Thoracic aorta (tissue), 2 donors: ENCODE measurements at places on chromosomes 2 and 18.

DNA sequence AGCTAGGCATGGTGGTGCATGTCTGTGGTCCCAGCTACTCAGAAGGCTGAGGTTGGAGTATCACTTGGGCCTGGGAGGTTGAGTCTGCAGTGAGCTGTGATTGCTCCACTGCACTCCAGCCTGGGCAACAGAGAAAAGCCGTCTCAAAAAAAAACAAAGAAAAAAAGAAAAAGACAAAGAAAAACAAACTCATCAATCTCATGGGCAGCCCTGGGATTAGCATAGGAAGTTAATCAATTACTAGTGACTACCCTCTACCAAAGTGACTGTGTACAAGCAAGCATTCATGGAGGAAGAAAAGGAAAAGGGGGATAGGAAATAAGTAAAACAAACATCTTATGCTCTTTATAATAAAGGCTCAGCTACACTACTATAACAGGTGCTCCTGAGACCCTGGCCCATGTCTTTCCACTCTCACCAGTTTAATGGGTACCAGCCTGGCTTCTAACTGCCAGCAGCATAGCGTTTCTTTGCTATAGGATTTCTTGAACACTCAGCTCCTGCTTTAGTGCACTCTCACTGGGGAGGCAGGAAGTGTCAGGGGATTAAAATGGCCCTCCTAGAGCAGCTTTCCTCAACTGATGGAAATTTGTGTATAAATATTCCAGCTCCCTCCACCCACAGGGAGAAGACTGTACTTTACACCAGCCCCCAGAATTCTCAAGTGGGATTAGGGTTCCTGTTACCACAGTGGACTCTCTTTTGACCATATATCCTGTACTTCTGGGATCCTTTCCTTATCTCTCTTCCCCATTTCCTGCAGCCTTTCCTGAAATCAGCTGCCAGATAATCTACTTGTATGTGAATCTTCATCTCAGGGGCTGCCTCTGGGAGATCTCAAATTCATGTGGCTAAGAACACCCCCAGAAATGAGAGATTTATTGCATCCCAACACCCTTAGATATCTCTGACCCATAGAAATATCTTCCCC, 91.3 kb upstream of the GLS start:
- DNase-seq = no peak
- H3K27me3 ChIP-seq = no peaks in the 10 kb centered on the region
- H3K4me1 ChIP-seq = peaks cover 21% of the 10 kb centered on the region
- no peak overlapping the region for H3K4me3 ChIP-seq
- H3K27ac ChIP-seq = no peak overlapping the region
- H3K36me3 ChIP-seq = no peaks in the 10 kb centered on the region

DNA sequence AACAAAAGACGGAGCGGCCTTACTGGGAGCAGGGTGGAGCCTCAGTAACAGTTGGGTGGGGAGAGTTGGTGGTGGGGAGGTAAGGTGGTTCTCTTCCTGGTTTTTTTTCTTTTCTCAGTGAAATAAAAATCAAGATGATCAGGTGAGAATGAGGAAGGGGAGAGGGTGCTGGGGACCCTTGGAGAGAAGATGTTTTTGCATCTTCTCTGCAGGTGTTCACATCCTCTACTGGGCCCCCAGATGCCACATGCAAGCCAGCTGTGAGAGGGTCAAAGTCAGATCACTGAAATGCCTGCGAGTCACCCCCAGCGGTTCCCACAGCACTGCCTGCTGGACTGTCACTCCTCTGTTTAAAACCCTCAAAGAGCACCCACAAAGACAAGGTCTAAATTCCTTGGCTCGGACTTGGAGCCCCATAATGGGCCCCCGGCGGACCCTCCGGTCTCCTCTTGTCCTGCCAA, 69.8 kb upstream of the FHL2 start:
- no peaks in the 10 kb centered on the region for H3K36me3 ChIP-seq
- H3K4me3 ChIP-seq = no peak overlapping the region
- peaks cover 7% of the 10 kb centered on the region for H3K4me1 ChIP-seq
- no peaks in the 10 kb centered on the region for H3K27me3 ChIP-seq
- no peak overlapping the region for H3K27ac ChIP-seq

DNA sequence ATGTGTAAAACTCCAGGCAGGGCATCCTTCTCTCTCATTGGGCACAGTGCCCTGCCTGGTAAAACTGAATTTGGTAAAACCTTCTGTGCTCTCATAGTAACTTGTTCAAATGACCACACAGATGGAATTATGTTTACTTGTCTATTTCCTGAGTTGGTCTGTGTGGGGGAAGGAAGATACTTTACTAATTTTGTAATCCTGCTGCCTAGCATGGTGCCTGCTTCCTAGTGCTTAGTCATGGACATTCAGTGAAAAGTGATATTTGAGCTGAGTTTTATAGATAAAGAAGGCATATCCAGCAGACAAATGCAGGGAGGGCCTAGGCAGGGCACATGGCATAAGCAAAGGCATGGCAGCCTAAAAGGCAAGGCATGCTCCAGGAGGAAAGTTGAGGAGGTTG, 199.4 kb downstream of the FSHR start:
- H3K4me3 ChIP-seq = no peak overlapping the region
- DNase-seq = no peak
- H3K4me1 ChIP-seq = peaks cover 2% of the 10 kb centered on the region
- H3K27me3 ChIP-seq = no peaks in the 10 kb centered on the region

- no peak for DNase-seq
- no peak overlapping the region for H3K4me3 ChIP-seq
- no peaks in the 10 kb centered on the region for H3K36me3 ChIP-seq
- no peaks in the 10 kb centered on the region for H3K4me1 ChIP-seq
- no peak overlapping the region for H3K27ac ChIP-seq
Measured at GRCh38 chr18:24188120-24188519, 49.3 kb downstream of the CABYR start.

DNA sequence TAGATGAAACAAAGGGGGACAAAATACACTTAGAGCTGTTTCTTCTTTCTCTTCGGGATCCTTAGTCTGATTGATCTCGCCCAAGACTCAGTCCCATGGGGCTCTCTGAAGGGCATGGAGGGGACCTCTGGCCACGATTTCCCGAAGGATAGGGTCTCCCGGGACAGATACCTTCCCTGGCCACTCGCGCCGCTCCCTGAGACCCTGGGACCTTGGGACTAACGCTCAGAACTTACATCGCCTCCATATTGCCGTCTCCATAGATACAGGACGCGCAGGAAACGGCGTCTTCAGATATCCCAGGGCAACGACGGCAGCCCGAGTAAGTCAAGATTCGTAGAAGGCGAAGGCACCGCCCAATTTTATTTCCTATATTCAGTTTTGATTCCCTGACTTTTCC, at the start of gene CFAP65:
Gene CFAP65 (minus strand): TSS at position 265 of the 400 bp plus-strand sequence. CDS start 2,468 bp downstream, outside the sequence.
- peak within 1 kb of the TSS; percentile 39 for H3K4me3 ChIP-seq
- no peaks in the 10 kb centered on the region for H3K36me3 ChIP-seq
- no peaks in the 10 kb centered on the region for H3K4me1 ChIP-seq
- H3K27ac ChIP-seq = no peak within 1 kb of the TSS

DNA sequence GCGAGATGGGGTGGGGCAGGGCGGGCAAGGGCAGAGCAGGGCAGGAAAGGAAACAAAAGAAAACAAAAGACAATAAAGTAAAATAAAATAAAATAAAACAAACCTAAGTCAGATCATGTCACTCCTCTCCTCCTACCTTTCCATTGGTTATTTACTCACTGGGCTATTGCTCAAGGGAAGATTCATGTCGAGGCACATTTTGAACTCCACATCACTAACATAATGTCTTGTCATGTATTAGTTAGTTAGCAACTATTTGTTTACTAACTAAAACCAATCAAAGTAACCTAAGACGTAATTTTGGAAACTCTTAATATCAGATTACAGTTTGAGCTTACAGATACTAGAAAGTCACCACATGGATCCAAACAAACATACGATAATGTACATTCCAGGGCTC, 2.2 kb downstream of the C1D start:
- H3K27me3 ChIP-seq = no peaks in the 10 kb centered on the region
- peaks cover 32% of the 10 kb centered on the region for H3K4me1 ChIP-seq
- no peak overlapping the region for H3K27ac ChIP-seq
- H3K36me3 ChIP-seq = no peaks in the 10 kb centered on the region
- no peak for DNase-seq

DNA sequence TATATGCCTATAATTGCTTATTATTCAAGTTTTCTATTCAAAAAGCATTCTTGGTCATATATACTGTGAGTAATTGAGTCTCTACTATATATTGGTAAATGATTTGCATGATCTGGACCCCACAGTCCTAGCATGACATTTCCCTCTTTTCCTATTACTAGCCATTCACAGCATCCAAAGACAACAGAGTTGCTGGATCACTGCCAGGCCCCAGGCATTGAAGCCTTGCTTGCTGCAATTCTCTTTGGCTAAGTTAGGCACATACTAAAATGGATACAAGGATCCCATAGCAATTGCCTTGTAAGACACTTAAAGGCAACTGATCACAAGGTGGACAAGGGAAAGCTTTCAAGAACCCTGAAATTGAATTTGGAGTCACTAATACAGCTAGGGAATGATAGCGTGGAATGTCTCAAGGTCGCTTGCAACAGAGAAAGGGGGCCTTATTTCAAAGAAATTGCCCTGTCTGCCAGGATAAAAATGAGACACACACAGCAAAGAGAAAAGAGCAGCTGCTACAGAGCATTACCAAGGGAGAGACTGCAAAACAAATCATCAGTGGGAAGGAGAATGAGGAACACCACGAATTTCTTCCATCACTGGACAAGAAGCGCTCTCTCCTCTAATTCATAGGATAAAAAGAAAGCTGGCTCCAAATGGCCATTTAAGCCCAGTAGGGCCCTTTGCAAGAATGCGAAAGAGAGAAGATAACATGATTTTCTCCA, 77.1 kb upstream of the EPHA4 start:
- H3K27me3 ChIP-seq = no peaks in the 10 kb centered on the region
- H3K36me3 ChIP-seq = no peaks in the 10 kb centered on the region
- no peak overlapping the region for H3K27ac ChIP-seq

- H3K4me1 ChIP-seq = peaks cover 32% of the 10 kb centered on the region
- H3K27me3 ChIP-seq = no peaks in the 10 kb centered on the region
- H3K36me3 ChIP-seq = peaks cover 7% of the 10 kb centered on the region
- DNase-seq = no peak
- peak overlapping the region; percentile 17 for H3K27ac ChIP-seq
Measured at GRCh38 chr18:79405781-79406575, 10.2 kb downstream of the NFATC1 start.

DNA sequence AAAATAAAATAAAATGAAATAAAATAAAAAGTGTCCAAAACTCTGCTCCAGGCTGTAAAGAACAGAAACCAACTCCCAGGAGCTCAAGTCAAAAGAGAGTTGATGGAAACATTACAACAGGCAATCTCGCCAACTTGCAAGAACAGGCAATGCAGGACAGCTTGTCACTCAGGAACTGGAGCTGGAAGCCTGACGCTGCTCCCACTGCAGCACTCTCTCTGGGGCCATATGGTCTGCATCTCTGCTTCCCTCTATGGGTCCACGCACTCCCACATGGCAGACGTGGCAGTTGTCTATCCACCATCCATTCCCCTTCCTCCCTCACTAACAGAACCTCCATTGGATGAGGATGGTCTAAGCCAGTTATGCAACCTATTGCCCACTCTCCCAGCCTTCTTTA, 23.3 kb upstream of the ARPC2 start:
- no peak overlapping the region for H3K27ac ChIP-seq
- no peak overlapping the region for H3K4me3 ChIP-seq
- DNase-seq = no peak
- H3K36me3 ChIP-seq = no peaks in the 10 kb centered on the region
- H3K27me3 ChIP-seq = no peaks in the 10 kb centered on the region

DNA sequence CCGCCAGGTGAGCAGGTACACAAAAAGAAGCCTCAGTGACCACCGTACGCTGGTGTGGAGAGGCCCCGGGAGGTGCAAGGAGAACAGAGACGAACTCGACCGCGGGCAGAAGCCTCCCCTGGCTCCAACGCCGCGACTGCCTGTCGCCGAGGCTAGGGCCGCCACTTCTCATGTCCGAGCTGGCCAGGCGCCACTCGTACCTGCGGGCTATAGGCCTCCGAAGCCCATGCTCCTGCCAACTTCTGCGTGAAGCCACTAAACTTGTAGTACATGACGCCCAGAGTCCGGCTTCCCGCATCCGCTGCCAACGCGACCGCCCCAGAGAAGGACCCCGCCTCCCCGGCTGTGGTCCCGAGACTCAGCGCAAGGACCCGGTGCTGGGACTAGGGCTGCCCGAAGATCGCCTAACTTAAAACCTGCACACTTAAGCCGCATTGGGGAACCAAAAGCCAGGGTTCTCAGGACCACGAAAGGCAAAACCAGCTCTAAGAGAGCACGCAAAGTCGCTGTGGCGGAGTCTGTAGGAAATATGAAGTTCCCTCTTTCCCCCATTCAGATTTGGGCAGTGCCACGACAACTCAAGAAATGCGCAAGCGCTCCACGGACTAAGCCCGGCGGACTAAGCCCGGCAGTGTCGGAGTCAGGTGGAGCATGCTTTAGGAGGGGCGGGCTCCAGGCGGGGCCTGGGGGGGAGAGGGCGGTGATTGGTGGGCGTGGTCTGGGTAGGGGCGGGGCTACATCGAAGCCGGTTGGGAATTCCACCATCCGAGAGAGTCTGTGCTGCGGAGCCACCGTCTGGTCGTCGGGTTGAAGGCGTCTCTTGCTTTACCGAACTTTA, at the start of gene COX7A2L:
Gene COX7A2L (minus strand): TSS at position 328 of the 838 bp plus-strand sequence. CDS start 56 bp downstream, at position 272.
- H3K4me1 ChIP-seq = peaks cover 32% of the 10 kb centered on the region
- H3K27me3 ChIP-seq = no peaks in the 10 kb centered on the region
- no peaks in the 10 kb centered on the region for H3K36me3 ChIP-seq
- peak; percentile 87 for DNase-seq
- H3K27ac ChIP-seq = peak within 1 kb of the TSS; percentile 83

DNA sequence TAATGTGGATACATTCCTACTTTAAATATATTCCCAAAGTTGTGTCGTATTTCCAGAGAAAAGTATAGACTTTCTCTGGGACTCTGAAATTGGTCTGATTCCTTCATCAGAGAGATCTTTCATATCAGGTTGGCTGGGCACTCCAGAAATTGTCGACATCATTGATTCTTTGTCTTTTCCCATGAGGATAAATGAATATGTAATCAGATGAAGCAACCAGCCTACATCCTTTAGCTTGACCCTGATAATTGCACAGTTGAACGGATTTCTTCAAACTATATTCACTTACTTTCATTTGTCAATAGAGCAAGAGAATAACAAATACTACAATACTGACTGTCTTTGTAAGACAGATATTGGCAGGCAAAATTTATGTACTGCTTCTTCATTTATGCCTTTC, 680.2 kb upstream of the LRRTM4 start:
- no peaks in the 10 kb centered on the region for H3K36me3 ChIP-seq
- H3K27ac ChIP-seq = no peak overlapping the region
- no peak for DNase-seq
- no peak overlapping the region for H3K4me3 ChIP-seq
- H3K4me1 ChIP-seq = no peaks in the 10 kb centered on the region
- no peaks in the 10 kb centered on the region for H3K27me3 ChIP-seq

DNA sequence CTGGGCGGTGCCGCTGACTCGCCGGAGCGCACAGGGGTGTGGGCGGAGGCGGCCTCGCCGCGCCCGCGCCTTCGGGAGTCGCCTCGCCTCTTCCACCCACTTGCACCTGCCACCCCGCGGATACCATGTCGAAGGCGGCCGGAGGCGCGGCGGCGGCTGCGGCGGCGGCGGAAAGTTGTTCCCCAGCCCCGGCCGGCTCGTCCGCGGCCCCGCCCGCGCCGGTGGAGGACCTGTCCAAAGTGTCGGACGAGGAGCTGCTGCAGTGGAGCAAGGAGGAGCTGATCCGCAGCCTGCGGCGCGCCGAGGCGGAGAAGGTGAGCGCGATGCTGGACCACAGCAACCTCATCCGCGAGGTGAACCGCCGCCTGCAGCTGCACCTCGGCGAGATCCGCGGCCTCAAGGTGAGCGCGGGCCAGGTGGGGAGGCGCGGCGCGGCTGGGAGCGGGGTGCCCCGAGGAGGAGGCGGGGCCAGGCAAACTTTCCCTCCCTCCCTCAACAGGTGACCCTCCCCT, 766 bp downstream of the CCDC85A start:
- no peak overlapping the region for H3K27ac ChIP-seq
- H3K36me3 ChIP-seq = no peaks in the 10 kb centered on the region
- H3K27me3 ChIP-seq = no peaks in the 10 kb centered on the region
- peak overlapping the region; percentile 96 for H3K4me3 ChIP-seq
- no peak for DNase-seq
- peaks cover 15% of the 10 kb centered on the region for H3K4me1 ChIP-seq
